ENCODE measurements at places on chromosomes 1 and 21. TPM values are rescaled to one million over a fixed set of nuclear protein-coding genes. Genes with fewer than 3 reads are reported as not detected.

DNA sequence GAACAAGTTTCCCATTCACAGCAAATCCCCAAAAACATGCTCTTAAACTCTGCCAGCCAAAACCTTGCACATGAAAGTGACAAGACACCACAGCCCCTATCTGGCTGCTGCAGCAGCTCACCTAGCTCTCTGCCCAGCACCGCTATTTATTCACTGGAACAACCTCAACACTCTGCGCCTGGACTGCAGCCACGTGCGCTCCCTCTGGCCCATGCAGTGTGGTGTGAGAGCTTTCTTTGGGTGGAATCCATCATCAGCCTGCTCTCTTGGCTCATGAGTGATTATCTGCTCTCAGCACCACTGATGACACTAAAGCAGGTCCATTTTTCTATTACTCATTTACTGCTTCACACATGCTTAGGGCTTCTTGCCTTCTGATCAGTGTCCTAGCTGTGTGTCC, 11.4 kb downstream of the KCNJ6 start:
- peak; percentile 29 for DNase-seq

- DNase-seq, result no peak
Measured at GRCh38 chr1:213977486-213977842, 10.3 kb upstream of the PROX1 start.

Gene HSD3B1
- polyA plus RNA-seq, result not detected

Gene GPR157
- polyA plus RNA-seq, result 5.1 TPM

Gene CFAP141
- not detected for polyA plus RNA-seq

All from heart right ventricle (tissue), 16 donors.